DMS 273 treated with DMSO at 0.1 percent for 48 hours (cell line): ENCODE measurements at places on chromosomes 4 and X.
A peak's percentile ranks its signal among the peaks of the same experiment; 100 is the strongest.

DNA sequence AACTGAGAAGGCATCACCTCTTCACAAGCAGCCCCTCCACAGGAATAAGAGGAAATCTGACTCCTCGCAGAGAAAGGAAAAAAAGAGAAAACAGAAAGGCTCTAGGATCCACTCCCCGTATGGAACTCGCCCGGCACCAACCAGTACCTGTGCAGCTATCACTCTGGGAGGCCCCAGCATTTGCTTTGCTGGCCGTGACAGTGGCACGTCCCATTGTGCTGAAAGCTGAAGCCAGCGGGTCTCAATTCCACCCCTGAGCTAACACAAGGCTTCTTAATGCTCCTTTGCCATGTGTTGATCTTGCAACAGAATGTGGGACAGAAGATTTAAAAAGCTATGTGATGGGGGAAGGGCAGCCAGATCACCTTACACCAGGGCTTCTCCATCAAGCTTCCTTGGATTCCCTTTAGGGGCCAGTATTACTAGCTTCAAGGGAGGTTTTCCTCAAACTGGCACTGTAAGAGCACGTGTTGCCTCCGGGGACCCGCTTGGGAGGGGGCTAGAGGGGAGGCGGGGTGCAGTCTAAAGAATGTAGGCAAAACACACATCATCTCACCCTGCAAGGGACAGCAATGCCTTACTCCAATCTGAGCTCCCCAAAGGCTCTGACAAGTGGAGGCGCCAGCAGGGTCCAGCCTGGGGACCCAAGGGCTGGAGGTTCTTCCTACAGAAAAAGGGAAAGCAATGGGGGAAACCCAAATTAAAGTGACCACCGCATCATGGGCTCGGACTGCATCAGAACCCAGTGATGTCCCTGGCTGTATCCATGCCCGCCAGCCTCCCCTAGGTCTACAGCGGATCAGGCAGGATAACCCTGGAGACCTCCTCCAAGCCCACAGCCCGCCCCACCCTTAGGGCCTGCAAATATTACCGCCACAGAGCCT, 1.2 kb downstream of the USP46 start:
- DNase-seq: no peak

DNA sequence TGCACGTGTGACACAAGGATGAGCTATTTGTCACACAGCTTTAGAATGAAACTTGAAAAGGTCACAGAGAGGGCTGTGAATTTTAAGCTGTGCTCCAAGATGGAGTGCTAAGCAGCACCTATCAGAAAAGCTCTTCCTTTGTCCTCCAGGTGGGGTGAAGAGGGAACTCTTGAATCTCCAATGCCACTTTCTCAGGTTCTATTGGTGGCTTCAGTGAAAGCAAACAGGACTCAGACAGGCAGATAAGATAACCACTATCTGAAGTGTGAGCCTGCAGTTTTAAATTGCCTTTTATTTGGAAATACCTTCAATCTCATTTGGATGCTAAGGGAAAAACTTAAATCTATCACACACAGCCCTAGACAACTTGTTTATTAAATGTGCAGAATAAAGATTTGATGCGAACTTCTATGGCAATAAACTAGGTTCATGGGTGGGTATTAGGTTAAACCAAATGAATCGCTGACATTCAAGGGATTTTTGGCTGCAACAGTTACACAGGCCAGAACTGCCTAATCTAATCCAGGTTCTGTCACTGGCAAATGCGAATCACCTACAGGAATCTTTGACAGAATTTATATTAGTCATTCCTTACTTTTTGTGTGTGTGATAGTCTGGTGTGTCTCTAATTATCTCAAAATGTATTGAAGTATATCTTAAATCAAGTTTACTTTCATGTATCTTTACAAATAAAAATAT, 13.6 kb upstream of the PDGFRA start:
- DNase-seq: no peak

GRCh38 chr4:4838051-4838935, 21.2 kb upstream of the MSX1 start:
- DNase-seq: no peak

GRCh38 chrX:51608766-51609165, 9.9 kb downstream of the CENPVL3 start:
- no peak for DNase-seq

DNA sequence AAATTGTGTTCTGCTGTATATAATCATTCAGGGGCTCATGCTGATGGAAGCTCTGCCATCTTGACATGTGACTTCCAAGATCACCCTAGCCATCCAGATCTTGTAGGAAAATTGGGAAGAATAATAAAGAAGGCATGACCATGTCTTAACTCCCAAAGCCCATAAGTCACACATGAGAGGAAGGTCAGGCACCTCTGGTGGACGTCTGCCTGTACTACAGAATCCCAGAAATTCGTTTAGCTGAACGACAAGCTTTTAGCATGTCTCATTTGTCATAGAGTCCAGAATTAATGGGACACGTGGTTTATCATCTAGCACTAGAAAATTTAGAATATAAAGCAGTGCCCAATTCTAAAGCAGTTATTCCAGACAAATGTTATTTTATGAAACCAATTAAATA, 212.7 kb downstream of the CENPC start:
- DNase-seq: no peak

GRCh38 chrX:49892542-49892941, 13.3 kb downstream of the USP27X start:
- no peak for DNase-seq

GRCh38 chr4:151692821-151693673, 67.8 kb downstream of the GATB start:
- DNase-seq: no peak

- DNase-seq: no peak
Measured at GRCh38 chr4:138669479-138670315, 345.9 kb upstream of the NOCT start.

GRCh38 chrX:69987691-69988090, 62.0 kb downstream of the AWAT2 start:
- peak; percentile 96 for DNase-seq

DNA sequence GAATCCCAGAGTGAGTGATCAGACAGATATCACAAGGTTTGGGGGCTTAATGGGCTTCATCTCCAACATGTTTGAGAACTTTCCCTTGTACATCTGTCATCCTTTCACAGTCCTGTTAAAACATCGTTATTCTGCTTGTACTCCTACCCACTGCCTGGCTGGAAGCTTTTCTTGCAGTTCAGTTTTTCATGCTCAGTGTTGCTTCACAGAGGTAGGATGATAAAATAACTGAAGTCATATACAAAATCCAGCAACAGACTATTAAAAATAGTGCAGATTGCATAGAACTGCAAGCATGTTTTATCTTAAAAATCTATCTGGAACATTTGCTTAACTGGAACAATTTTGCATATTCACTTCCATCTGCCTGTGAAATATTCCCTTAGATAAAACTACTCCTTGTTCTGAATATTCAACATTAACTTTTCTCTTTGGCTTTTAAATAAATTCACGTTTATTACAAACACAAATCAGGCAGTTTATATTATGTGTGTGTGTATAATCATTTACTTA, 579.6 kb upstream of the IGFBP7 start:
- no peak for DNase-seq

DNA sequence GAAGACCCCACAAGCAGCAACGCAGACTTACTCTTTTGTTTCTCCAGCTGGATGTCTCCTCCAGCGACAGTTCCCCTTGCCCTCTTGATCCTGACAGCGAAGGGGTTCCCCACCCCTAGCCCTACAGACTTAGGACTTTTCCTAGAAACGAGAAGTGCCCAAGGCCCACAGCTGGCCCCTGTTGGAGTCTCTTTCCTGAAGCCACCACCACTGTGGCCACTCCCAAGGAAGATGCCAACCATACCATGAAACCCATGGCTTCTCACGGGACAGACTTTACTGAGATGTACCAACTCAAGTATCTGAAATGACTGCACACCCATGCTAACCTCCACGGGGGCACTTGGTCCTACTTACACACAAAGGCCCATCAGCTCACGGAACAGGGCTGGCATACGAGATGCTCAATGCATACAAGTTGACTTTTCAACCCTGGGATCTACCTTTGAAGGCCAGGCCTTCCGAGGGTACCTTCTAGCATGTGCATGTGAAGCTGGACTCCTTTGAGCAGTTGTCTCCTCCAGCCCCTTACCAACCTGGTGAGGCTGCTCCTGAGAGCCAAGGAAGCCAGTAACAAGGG, 924 bp upstream of the IRAK1 start:
- DNase-seq: no peak

GRCh38 chrX:112849016-112849415, 8.4 kb upstream of the AMOT start:
- no peak for DNase-seq

DNA sequence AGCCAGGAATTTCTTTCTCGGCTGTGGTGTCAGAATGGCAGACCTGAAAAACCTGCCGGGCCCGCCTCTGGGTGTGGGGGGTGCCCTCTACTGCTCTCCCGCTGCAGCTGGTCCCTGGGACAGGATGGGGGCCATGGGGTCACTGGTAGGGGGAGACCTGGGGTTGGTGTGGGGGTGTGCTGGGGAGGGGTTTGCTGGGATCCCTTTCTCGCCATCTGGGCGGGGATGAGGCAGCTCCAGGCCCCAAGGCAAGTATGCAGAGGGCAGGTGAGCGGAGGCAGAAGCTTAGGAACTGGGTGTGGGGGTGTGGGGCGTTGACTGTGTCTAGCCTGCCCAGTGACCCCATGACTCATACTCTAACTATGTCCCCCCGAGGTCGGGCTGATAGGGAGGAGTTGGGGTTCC, 884 bp downstream of the CCDC120 start:
- DNase-seq: no peak

DNA sequence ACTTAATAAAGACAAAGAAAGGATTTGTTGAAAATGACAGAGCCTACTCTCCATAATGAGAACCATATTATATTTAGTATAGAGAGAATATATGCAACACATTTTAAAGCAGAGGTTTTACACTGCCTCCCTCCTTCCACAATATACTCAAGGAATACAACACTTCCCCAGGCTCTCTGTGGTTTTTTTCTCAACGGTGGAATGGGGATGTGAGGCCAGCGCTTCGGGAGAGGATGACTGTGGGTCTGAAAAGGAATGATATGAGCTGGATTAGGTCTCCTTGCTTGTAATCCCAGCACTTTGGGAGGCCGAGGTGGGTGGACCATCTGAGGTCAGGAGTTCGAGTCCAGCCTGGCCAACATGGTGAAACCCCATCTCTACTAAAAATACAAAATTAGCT, 348.7 kb upstream of the KLF3 start:
- no peak for DNase-seq

- no peak for DNase-seq
Measured at GRCh38 chr4:152104901-152105357, 344.1 kb upstream of the GATB start.

DNA sequence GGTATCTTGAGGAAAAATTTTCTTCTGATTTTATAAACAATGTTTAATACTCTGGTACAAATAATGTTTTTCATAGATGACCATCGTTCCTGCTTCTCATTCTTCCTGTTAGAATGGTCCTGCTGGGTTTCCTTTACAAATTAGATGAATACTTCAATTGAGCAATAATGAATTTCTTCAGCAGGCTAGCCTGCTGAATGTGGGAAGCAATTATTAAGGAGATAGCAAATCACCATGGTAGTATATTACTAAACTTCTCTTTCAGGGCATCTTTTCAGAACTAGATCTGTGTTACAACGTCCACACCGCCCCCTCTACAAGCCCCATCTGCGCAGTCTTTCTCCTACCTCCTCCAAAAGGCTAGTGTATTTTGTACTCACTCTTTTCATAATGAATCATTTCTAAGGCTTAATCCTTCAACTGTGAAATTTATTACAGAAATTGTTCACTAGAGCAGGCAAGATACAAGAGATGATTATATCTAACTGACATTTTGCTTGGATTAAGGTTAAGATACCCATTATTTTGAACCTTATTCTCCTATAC, 38.4 kb downstream of the GPRIN3 start:
- no peak for DNase-seq

- DNase-seq: no peak
Measured at GRCh38 chr4:99665983-99666382, 8.4 kb upstream of the C4orf54 start.

DNA sequence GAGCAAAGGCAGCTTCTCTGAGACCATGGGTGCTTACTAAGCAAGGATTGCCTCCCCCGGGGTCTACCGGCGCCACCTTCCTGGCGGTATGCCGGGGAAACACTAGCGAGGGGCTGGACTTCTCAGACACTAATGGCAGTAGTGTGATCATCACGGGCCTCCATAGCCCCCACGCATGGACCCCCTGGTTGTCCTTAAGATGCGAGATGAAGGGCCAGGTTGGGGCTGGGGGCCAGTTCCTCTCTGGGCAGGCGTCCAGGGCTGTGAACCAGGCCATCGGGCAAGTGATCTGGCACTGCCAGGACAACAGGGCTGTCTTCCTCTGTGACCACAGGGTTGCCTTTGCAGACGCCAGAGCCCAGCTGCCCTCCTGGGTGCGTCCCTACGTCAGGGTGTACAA, 60.7 kb downstream of the ALPK1 start:
- DNase-seq: no peak

- peak; percentile 45 for DNase-seq
Measured at GRCh38 chr4:7818399-7818911, 121.2 kb downstream of the AFAP1 start.

DNA sequence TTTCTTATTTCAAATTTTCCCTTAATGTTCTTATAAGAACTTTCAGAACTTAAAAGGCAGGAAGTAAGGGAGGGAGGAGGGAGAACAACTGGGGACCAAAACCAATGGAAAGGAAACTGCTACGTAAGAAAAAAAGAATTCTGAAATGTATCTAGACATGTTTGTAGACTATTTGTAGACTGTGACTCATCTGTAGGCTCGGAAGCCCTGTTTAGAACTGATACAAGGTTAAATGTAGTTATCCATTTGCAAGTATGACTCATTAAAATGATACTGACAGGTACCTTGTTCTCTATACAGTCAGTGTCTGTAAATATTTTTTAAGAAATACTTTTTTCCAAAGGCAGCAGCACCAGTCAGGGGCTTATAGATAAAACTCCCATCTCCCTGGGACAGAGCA, 202.0 kb downstream of the DHX15 start:
- no peak for DNase-seq

DNA sequence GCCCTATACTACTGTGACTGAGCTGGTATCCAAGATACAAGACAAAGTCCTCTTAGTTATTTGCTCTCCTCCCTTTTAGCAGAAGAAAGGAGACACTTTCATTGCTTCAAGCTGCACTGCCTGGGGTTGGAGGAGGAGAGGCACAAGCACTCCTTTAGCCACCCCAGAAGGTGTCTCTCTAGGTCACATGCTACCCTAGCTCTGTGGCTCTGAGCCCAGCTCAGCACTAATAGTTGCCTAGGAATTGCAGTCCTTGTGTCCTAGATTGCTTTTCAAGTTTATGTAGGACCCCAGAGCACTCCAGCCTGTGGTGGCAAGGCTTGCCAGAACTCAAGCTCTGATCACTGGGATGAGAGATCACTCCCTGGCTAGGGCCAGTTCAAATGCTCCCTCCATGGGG, 24.4 kb upstream of the LHFPL1 start:
- no peak for DNase-seq
